ENCODE measurements at places on chromosomes 6 and 20.
A peak's percentile ranks its signal among the peaks of the same experiment; 100 is the strongest.

DNA sequence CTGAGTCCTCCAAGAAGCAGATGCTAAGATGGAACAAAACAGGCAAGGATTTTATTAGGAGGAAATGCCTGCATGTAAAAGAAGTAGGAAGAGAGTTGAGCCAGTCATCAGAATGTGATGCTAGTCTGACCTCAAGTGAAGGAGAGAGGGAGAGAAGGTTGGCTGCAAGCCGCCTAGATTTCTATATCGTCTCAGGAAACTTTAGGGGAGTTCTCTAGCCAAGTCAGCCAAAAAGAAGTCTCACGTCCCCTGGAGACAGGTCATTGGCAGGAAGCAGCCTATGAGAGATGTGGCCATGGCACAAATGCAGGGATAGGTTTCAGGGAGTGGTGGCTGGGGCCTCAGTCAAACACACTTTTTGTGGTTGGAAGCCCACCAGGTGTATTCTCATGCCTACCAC is 378.0 kb downstream of the CD109 start:
- DNase-seq: peak; percentile 34

DNA sequence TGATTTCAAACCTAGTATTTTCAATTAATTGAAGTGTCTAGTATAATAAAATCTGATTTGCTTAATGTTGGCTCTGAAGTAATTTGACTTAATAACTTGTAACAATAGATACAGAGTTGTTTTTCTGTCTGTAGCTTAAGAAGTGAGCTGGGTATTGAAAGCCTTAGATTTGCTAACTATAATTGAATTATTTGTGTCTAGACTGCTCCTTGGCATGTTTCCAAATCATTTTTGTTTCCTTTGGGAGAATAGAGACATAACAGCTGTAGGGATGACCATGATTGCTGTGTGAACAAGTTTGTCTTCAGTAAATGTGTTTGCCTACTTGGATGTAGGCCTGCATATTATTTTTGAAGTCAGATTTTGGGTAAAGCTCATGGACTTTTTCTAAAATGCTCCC is 115.4 kb downstream of the SCAF8 start:
- DNase-seq: no peak

DNA sequence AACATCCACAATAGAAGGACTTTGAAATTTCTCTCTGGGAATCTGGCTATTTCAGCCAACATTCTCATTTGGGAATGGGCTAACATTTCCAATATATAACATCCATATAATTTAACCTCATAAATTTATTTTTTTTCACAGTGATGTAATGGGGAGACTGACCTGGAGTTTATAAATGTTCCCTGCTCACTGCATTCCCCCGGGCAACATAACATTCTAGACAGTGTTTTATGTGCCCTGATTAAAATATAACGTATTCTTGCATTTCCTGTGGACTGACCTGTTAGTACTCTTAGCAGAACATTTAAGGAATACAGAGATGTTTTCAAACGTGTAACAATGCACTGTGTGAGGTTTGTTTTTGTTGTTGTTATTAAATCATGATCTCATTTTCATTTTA is 20.9 kb downstream of the TSHZ2 start:
- DNase-seq: no peak

DNA sequence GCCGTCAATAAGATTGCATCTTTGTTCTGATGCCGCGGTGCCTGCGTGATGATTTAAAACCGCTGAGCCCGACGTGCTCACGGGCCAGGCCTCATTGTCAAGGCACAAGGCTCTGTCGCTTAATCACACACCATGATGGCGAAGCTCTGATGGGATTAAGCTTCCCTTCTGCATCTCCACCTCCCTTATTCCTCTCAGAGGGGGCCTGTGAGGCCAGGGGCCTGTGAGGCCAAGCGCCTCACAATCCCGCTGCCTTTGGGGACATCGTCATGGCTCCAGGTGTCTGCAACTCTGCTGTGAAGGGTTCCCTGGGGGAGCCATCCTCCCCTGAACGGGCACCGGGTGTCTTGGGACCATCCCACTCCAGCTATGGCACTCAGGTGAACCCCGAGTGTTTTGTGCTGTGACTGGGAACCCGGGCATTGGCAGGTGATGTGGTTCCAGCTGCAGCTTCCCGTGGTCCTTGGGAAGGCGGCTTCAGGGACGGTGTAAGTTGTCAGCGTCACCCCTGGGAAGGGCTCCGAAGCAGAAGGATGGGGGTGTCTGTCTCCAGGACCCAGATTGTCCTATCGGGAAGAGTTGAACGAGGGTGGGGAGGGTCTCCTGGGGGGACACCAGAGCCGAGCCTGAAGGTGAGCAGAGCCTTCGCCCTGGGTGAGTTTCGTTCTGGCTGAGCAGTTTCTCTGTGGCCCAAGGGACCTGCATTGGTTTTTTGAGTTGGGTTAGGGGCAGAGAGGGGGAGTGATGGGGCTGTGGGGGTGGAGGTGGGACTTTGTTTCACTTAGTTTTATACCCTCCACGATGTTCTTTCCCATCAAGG is 18.0 kb upstream of the BHLHE23 start:
- DNase-seq: no peak

DNA sequence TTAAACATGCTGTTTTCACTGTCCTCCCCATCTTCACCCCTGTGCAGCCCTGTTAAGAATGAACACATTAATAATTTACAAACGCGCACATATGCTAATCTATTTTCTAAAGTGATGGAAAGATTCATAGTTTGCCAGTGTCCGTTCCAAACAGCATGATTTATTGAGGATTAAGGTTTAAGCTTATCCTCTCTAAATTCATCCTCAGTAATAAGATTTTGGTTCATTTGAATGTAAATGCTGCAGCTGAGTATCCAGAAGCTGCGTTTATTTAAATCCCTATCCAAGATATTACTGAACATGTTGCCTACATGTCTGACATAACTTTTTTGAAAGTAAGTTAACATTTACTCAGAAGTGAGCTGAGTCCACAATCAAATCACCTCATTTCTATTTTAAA is 42.8 kb upstream of the FAM135A start:
- no peak for DNase-seq

GRCh38 chr20:20549267-20549612 is 163.2 kb downstream of the RALGAPA2 start:
- peak; percentile 9 for DNase-seq

DNA sequence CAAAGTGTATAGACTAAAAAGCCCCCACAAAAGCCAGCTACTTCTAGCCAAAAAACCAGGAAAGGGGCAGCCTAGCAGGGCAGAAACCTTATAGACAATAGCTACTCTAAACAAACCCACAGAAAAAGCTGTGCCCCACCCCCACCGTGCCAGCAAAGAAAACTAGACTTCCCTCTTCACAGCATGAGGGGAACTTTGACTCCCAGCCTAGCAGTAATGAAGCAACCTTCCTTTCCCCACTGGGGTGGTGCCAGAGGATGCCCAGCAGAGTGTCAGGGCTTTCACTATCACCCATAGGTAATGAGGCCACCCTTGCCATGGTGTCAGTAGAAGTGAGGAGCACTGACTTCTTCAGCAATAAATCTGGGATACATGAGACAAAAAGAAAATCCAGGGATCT is 99.0 kb upstream of the LGSN start:
- no peak for DNase-seq

- no peak for DNase-seq
These were observed 1.1 kb downstream of the TMEM151B start for GRCh38 chr6:44271406-44271723.

- DNase-seq: peak; percentile 36
These were observed 22.2 kb downstream of the FKBP1A start for GRCh38 chr20:1370548-1371110.

GRCh38 chr6:147793871-147794643 is 285.6 kb downstream of the SAMD5 start:
- no peak for DNase-seq

GRCh38 chr6:104630522-104630921 is 229.2 kb downstream of the HACE1 start:
- no peak for DNase-seq

DNA sequence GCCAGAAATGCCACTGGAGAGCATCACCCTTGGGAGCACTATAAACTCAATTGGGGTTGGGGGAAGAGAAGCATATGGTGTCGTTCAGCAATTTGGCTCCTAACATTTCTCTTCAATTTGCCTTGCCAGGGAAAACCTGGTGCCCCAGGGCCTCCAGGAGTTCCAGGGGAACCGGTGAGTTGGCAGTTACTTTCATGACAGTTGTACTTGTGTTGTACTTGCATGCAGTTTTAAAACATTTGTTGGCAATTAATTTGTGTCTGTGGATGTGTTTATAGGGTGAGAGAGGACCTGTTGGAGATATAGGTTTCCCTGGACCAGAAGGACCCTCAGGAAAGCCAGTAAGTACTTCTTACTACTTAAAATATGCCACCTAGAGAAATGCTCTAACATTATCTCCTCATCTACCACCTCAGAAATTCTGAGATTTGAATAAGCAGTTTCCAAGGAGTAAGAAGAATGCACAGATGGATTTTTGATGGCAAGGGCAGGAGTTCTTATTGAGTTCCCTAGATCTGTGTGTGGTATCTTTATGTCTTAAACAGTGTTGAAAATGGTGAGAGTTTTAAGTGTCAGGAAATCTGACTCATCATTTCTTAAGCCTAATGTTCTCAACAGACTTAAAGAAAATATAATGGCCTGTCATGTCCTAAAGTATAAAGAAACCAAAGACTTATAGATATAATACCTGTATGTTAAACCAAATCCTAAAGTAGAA is 122.5 kb downstream of the COL9A1 start:
- DNase-seq: peak; percentile 19

DNA sequence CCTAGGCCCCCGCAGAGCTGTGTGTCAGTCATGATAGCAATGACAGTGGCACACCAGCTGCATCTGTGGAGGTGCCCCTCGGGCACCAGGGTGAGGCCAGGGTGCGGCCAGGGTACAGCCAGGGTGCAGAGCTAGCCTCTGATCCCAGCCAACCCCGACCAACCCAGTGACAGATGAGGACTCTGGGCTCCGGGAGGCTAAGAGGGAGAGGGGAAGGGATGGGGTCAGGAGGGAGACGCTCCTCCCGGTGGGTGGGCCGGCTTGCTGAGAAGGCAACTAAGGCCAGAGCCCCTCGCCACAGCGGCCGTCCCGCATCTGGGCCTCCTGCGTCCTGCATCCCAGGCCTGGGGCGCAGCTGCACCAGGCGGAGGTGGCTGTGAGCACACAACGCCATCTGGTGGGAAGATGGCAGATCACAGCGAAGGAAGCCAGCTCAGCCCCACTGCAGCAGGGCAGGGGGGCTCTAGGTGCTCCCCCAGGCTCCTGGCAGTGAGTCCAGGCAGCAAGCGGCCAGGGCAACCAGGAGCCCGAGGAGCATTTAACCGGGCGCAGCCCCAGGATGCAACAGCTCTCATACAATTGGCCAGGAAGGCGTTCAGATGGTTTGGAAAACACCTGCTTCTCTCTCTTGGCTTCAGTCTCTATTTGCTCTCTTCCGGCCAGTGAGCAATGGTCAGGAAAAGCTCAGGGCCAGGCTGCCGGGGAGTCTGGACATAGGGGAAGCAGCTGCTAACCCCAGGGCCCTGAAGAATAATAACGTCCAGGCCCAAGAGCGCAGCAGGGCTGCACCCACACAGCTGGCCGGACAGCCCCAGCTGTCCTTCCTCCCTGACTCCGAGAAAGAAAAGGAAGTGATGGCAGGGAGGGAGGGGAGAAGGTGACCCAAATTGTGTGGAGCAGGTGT is 169.4 kb downstream of the TAF4 start:
- peak; percentile 42 for DNase-seq

- DNase-seq: no peak
These were observed 197.2 kb downstream of the BCAS1 start for GRCh38 chr20:53873230-53873604.

- no peak for DNase-seq
These were observed 16.7 kb downstream of the FARS2 start for GRCh38 chr6:5278047-5278446.

DNA sequence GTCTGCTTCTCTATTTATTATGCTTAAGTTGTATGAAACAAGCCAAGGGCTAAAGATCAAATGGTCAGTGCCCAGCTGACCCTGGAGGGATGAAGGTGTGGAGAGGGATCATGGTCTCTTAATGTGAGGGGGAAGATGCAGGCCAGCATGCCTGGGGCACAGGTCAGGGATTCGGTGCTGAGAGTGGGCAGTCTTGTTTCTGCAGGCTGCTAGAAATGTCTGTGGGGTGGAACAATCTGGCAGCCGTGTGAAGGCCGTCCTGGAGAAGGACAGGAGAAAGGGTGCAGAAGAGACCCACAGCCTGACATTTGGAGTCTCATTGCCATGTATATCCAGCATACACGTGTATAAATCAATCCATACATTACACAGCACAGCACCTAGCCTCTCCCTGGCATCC is 258.3 kb upstream of the MOCS1 start:
- no peak for DNase-seq

- no peak for DNase-seq
These were observed 126.6 kb upstream of the NAA20 start for GRCh38 chr20:19890445-19891051.

DNA sequence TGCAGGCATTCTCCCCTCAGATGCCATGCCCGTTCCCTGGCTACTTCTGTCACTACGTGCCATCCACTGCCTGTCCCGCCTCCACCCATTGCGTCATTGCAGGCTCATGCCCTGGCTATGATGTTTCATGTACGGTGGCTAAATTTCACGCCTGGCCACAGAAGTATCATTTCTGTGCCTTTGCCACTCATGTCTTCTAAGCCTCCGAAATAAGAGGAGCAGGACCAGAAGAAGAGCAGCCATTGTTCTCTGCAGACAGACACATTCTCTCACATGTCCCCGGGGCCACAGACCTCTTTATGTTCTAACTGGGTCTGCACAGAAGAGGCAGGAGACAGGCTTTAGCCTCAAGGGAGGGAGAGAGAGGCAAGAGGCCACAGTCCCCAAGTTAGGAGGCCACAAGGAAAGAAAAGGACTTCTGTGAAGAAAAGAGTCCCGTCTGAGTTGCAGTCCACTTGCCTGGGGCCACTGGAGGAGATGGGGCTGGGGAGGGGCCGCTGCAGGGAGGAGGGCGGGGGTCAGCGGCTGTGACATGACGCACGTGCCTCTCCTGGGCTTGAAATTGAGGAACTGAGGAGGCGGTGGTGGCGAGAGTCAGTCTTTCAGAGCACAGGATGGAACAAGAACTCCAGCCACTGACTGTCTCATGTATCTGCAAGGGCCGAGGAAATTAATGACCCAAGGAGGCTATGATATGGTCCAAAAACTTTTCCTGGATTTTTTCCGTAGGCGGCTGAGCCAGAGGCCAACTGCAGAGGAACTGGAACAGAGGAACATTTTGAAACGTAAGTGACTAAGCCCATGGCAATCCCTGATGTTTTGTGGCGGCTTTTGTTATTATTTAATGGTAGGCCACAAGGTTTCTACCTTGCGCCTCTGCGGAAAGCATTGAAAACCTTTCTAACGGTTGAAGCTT is 55.9 kb downstream of the TBC1D7 start:
- DNase-seq: no peak
